A549 (cell line): ENCODE measurements at places on chromosomes 11 and 22.
A peak's percentile ranks its signal among the peaks of the same experiment; 100 is the strongest.

DNA sequence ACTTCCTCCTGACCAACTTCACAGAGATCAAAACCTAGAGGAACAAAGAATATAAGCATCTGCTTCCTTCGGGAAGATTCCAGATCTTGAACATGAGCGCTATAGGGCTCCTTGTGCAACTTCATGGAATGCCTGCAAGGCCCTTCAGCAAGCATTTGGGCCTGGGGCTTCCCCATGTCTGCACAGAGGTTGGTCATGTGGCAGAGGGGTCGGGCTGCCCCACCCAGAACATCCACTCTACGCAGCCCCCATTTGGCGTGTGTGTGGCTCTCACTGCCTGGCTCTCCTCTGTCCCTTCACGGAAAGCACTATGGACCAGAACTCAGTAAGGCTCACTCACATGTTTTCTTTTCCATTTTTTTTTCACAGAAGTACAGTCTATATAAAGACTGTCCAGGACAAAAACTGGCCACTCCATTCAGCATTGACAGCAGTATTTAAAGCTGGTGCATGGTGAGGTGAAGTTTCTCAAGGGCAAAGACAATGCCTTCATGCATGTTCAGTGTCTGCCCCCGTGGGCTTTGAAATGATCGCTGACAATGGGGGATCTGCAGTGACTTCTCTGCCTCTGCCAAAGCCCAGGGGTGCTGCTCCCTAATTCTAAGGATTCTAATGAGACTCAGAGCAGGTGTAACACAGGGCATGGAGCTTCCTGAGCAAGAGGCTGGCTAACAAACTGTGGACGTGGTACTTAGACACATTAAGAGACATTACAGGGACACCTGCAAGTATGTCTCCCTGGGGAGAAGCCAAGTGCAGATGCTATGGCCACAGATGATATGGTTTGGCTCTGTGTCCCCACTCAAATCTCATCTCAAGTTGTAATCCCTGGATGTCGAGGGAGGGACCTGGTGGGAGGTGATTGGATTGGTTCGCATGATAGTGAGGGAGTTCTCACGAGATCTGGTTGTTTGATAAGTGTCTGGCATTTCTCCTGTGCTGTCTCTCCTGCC lies 66.5 kb upstream of the PITPNB start:
- no peak for DNase-seq

DNA sequence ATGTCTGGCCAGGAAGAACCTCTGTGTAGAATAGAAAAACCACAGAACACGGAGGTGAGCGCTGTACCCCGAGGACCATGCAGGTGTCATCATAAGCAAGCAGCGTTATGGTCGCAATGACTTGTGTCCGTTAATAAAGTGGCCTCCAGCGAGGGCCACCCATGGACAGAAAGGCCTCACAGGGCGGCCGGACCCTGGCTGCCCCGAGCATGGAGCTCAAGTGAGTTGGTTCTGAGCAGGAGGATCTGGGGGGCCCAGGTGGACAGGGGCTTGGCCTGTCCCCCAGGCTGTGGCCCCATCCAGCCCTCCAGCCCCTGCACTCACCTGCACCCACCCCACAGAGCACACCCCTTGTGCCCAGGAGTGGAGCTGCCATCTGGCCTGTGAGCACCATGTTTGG lies 133.8 kb downstream of the BRD1 start:
- DNase-seq = no peak

DNA sequence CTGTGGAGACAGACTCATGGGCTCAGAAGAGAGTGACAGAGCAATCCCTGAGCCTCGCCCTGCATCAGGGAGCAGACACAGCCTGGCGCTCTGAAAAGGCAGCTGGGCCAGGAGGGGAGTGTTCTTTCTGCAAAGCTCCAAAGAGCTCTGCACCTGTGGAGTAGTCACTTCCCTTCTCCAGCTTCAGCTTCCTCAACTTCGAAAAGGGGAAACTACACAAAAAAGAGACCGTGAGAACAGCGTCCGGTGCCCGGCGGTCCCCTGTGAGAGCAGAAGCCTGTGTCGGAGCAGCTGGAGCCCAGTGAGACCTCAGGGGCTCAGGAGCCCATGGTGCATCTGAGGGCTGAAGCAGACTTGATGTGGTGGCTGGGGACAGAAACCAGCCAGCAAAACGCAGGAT lies 35.1 kb downstream of the TP53I11 start:
- DNase-seq = no peak

- DNase-seq = no peak
These were observed 538.9 kb upstream of the API5 start for GRCh38 chr11:42772886-42773285.

GRCh38 chr11:130192845-130193267 lies 33.3 kb downstream of the ST14 start:
- DNase-seq = no peak

DNA sequence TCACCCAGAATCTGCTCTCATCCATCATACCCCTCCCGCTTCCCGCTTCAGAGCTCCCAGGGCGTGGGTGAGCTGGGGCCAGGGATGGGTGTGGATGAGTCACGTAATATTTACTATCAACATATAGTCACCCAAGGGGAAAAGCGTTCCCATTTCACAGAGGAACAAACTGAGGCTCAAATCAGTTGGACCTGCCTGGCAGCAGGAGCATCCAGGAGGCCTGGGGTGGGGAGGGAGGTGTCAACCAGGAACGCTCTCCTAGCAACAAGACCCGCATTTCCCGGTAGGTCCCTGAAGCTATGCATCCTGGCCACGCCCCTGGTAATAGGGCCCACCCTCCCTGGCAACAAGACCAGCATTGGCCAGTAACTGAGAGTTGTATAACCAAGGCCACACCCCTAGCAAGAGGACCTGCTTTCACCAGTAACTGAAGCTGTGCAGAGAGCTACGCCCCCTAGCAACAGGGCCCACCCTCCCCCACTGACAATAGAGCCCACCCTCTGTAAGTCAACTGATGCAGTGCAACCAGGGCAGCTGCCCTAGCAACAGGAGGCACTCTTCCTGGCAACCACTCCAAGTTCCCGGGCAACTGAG lies 32.7 kb upstream of the TXNRD2 start:
- peak; percentile 62 for DNase-seq

DNA sequence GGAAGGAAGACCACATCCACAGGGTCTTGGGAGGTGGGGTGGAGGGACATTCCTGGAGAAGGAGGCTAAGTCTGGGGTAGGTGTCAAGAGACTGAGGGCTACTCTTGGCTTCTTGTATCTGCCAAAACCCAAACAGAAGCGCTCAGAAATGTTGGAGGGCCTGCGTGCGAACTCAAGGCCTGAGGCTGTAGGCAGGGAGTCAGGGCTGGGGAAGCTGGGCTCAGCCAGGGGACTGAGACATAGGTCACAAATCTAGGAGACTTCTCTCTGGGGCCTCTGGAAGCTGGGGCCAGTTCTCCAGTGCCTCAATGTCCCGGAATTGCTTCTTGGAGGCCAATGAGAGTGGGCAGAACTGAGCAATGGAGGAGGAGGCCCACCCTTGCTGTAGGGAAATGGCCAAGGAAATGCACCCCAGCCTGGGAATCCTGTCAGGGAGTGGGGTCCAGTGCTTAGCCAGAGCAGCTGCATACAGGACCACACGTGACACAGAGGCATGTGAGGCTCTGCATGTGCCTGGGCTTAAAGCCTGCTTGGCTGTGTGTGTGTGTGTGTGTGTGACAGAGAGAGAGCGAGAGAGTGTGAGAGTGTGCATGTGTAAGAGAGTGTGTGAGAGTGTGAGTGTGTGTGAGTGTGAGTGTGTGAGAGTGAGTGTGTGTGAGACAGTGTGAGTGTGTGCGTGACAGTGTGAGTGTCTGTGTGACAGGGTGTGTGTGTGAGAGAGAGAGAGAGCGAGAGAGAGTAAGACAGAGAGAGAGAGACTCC lies 141.3 kb downstream of the ST3GAL4 start:
- DNase-seq = no peak

DNA sequence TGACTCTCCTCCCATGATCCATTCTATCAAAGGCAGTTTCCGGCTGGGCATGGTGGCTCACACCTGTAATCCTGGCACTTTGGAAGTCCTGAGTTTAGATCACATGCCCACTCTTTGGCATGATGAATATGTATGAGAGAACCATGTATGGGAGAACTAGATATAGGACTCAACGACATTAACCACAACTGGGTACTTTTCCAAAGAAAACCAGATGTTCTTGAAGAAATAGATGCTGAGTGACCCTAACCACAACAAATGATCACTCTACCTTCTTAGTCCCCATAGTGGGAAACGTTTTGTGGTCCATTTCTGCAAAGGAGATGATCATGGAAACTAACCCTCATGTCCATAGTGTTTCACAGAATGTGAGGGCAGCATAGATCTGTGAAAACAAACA lies 13.6 kb downstream of the FJX1 start:
- no peak for DNase-seq

DNA sequence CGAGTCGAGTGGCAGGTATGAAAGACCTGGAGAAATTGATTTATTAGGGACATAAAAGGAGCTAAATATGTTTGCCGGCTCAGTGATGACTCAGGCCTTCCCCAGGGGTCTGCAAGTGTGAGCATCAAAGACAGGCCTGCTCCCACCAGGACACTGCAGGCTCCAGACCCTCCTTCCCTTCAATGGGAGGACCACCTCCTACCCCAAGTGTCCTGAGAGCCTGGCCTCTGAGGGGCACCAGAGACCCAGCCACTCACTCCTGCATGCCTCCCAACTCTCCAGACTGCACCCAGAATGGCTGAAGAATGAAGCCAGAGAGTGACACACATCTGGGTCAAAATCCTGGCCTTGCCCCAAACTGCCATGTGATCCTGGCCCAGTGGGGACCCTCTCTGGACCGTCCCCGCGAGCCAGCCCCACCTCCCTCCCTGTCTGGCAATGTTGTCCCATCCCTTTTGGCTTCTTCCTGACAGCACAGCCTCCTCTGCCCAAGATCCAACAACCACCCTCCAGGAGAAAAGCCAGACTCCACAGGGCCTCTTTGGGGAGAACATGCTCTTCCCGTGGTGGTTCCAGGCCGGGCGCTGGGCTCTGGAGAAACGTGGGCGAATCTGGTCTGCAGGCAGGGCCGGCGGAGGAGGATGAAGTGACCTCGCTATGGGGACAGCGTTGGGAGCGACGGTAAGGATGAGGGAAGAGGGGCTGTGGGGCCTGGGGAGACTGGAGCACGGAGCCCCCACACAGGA lies 36.2 kb downstream of the CYTH4 start:
- no peak for DNase-seq

- no peak for DNase-seq
These were observed 55.2 kb downstream of the ST3GAL4 start for GRCh38 chr11:126410649-126411048.

GRCh38 chr11:106691807-106692365 lies 326.4 kb downstream of the GUCY1A2 start:
- no peak for DNase-seq
